ENCODE measurements at places on chromosomes 16 and 17.

GRCh38 chr16:22302776-22303363 is 5.7 kb downstream of the POLR3E start:
- no peak for DNase-seq

DNA sequence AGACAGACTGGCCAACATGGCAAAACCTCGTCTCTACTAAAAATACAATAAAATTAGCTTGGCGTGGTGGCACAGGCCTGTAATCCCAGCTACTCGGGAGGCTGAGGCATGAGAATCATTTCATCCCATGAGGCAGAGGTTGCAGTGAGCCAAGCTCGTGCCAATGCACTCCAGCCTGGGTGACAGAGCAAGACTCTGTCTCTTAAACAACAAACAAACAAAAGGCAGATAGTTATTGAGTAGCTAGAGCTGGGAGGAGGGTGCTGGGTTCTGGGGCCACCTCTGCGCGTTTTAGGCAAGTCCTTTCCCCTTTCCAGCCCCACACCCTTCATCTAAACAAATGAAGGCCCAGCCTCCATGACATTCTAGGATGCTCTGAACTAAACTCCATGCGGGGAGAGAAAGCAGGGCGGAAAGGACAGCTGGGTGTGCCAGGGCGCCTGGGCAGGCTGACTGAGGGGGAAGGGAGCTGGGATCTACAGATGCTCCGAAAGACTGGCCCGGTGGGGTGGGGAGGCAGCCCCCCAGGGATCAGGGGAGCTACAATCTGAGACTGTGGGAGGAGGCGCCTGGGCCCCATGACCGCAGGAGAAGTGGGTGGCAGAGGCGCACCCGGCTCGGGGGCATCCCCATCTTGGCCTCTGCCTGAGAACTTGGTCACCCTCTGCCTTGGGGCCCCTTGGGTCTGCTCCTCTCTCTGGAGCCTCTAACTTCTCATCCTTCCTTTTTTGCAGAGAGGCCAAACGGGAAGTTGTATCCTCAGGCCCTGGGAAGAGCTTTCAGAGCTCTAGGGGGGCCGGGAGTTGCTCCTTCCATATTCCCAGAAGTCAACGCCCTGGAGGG is 910 bp downstream of the ITGAL start:
- DNase-seq: peak; percentile 29

DNA sequence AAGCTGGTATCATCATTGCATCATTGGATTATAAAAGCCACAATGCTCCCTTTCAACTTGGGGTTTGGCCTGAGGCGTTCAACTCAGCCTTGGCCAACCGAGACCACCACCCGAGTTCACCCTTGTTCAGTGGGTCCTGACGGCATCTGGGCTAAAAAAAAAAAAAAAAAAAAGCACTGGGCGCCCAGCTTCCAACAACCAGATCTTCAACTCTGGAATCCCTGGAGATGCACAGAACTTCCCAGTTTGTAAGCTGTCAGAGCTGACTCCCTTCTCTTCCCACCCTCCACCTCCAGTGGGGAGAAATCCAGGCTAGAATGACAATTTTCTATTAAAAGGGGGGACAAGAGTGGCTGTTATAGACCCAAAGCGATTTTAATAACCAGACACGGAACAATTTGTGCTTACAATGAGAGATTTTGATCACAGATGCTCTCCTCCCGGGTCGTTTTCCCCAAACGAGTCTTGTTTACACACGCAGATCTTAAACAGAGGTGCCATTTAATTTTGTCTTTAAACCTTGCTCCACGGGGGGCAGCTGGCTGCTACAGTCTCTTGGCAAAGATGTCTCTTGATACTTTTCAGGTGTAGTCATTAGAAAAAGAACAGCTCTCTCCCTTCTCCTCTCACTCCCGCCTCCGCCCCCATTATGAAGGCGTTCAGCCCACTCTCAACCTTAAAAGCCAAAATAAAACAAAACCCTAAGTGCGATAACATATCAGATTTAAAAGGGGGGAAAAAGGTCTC is 26.9 kb downstream of the GPRC5B start:
- no peak for DNase-seq

DNA sequence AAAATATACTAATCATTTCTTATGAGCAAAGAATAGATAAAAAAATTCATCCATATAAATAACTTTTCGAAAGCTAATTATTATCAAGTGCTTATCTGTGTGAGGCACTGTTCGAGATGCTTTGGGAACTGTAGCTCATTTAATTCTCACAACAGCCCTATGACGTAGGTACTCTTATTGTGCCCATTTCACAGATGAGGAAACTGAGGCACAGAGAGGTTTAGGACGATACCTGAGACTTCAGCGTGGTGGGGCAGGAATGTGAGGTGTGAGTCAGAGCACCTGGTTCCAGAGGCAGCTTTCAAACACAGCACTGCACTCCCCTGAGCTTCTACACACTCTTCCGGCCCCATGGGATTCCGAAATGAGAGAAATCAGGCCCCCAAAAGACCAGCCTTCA is 185.8 kb upstream of the HSBP1 start:
- no peak for DNase-seq

- no peak for DNase-seq
Measured at GRCh38 chr17:4939546-4939795, 375 bp downstream of the SLC25A11 start.

DNA sequence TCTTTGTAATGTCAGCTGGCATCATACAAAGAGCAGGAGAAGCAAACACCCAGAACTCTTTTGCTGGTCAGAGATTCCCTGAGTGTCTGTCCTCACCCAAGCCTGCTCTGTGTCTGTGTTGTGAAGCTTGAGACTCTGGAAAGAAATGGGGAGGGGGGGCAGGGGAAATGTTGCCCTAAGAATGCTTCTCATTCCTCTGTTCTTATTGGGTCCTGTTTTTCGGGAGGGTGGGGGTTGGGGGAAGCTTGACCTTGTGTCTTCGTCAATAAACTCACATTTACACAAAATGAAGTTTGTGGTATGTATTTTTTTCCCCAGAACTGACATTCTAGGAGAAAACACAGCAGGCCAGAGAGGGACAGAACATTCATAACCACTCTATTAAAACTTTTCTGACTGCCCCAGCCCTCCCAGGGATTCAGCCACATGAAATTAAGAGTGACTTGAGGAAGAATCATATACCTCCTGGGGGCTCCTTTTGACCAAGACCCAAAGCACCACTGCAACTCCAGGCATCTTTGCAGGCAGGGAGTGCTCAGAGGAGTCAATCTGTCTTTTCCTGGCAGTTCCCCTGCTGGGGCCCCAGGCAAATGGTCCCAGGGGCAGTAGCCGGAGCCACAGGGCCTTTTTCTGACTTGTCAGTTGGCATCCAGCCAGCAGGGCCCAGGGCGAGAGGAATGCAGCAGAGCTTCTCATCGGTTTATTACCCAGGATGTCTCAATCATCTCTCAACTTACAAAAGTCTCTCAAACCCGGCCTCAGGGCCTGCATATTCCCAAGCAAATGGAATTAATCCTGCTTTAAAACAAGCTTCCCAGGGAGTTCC is 5.1 kb upstream of the RASL10B start:
- no peak for DNase-seq

DNA sequence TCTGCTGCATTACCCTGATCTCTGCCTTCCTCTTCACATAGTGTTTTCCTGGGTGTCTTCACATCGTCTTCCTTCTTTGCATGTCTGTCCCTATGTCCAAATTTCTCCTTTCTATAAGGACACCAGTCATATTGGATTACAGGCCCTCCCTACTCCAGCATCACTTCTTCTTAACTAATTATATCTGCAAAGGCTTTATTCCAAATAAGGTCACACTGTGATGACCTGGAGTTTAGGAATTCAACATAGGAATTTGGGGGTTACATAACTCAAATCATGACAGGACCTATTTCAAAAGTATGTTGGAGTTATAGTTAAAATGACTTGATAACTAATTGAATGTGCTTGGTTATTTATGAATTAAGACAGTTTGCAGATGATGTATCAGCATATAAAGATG is 490.5 kb upstream of the ERCC4 start:
- no peak for DNase-seq
